NCI-H1105 (cell line): ENCODE measurements at places on chromosomes 7 and 10.

DNA sequence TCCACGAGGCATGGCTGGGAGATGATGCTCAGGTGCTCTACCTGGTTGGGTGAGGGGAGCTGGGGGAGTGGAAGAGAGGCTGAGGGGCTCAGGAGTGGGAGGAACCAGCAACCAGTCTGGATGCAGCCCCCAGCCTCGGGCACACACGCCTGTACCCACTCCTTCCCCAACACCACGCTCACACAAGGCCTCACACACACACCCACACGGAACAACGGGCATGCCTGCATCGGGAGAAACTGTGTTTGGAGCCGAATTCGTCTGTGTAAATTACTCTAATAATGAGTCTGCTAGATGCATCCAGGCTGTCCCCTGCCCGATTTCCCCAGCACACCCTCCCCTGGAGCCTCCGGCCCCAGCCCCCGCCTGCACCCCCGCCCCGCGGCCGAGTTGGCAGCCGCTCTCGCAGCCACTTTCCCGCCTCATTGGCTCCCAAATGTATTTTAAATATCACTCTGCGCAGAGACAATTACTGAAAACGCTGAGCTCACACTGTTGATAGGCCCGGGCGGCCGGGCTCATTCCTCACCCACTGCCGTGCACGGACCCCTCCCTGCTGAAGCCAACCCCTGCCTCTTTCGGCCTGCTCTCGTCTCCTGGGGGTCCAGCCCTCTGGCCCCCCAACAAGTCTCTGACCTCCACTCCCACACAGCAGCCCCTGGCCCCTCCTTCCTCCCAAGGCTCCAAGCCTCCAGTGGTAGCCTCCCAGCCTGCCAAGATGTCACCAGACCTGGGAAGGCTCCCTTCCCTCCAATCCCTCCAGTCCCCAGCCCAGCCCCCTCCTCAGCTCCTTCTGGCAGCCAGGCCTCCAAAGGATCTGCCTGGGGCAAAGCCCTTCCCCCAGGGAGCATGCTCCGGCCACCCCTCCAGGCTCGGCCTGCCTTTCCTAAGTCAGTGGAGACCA lies 11.1 kb downstream of the H2BK1 start:
- no peak for DNase-seq

DNA sequence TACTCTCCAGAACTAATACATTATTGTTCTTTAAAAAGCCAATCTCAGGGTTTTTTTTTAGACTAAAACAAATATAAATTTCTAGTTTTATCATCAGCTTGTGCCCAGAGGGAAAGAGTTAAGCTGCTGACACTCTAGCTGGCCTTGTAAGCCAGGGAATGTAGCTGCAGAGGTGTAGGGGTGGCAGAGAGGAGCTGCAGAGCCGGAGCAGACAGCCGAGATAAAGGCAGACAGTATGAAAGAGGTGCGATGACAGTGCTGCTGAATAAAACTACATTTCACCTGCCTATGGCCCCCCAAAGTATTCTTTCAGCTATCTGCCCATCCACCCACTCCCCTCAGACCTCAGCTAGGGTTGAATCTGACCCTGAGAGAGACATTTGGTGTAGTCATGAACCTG lies 653.7 kb upstream of the ZWINT start:
- DNase-seq: no peak

DNA sequence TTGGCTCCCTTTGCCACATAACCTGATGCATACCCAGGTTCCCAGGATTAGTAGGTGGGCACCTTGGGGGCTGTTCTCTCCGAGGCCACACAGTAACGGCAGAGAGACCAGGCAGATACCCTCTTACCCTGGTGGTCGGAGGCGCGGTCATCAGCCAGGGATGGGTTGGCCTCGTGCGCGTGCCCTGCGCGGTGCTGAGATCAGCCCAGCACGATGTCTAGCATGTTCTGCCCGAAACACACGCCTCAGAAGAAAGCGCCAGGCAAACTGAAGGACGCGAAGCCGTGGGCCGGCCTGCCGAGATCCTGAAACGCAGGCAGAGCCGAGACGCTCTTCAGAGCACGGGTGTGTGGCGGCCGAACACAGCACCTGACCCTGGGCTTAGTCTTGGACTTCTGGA lies 34.7 kb upstream of the CFAP46 start:
- no peak for DNase-seq

DNA sequence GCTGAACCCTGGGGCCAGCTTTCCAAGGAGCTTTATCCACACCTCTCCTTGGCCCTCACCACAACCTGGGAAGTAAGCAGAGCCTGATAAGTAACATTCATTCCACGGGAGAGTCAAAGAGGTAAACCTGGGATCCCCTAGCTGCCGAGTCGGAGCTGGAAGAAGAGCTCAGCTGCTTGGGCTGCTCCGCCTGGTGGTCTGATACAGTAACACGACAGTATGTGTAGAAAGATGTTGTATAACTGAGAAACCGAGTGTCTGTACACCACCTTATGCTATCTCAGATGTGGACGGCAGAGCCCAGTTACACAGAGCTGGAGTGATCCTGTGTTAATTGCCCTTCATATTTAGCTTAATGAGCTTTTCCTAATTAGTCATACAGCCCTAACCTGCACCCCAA lies 151.3 kb upstream of the KMT2E start:
- no peak for DNase-seq

- DNase-seq: no peak
Observed at GRCh38 chr10:61110936-61111335, 167.0 kb upstream of the RHOBTB1 start.

GRCh38 chr7:1592299-1592871 lies 22.6 kb upstream of the PSMG3 start:
- DNase-seq: no peak

GRCh38 chr10:6522230-6522629 lies 57.8 kb downstream of the PRKCQ start:
- no peak for DNase-seq
